ENCODE measurements at places on chromosomes 11 and 22. TPM values are rescaled to one million over a fixed set of nuclear protein-coding genes. Genes with fewer than 3 reads are reported as not detected.

Gene KRTAP5-1
- total RNA-seq, result not detected

Gene OR5T1
- total RNA-seq, result not detected

Gene OR8G5
- total RNA-seq, result not detected

DNA sequence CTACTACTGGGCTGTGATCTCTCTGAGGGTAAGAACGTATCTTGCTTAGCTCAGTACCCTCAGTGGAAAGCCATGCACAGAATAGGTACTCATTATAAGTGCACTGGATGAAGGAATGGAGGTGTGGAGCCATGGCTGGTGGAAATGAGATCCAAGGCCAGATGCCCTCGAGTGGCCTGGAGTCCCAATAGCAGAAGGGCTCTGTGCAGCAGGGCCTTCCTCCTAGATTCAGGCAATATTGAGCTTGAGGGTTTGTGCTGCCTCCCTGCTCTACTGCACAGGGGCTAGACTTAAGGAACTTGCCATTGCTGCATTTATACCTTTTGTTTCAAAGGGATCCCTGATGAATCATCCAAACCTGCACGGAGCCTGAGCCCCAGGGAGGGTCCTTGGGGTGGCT is 33.6 kb upstream of the TUB start:
- DNase-seq, result no peak

DNA sequence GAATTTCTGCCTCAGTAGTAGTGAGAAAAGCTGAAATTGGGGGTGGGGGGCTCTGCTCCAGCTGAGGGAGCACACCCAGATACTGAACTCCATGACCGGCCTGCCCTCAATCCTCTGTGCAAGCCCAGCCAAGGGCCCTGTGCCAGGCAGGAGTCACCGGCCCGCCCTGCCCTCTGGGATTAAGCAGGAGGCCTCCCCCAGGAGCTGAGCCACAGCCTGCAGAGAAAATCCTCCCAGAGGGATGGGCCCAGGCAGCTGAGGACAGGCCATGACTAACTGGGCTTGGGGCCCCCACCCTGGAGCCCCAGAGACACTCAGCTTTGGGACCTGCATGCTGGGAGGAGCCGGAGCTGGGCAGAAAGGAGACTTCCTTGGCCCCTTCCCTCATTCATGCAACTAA is 48.8 kb downstream of the MN1 start:
- DNase-seq, result no peak

DNA sequence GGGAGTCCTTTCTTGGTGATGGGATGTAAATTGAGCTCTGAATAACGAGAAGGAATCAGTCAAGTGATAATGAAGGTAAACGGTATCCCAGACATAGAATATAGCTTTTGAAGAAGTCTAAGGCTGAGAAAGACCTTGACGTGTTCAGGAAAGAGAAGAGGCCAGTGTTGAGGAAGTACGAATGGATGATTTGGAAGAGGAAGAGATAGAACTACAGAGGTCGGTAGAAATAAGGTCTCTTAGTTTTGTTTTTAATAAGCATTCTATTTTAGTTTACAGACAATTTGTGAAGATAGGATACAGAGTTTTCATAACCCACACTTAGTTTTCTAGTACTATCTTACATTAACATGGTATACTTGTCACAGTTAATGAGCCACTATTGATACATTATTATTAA is 1598.1 kb downstream of the FAM181B start:
- no peak for DNase-seq

GRCh38 chr22:19464546-19464945 is 14.4 kb downstream of the UFD1 start:
- DNase-seq, result no peak

- no peak for DNase-seq
Measured at GRCh38 chr11:74777038-74777437, 28.4 kb downstream of the RNF169 start.

- no peak for DNase-seq
Measured at GRCh38 chr22:27881421-27881820, 37.6 kb downstream of the PITPNB start.

- peak; percentile 87 for DNase-seq
Measured at GRCh38 chr11:128565881-128566280, 21.5 kb downstream of the ETS1 start.
